NCI-H146 (cell line): ENCODE measurements at places on chromosomes 4 and X.

- DNase-seq: no peak
These were observed 2.7 kb downstream of the SLC6A8 start for GRCh38 chrX:153690466-153690865.

DNA sequence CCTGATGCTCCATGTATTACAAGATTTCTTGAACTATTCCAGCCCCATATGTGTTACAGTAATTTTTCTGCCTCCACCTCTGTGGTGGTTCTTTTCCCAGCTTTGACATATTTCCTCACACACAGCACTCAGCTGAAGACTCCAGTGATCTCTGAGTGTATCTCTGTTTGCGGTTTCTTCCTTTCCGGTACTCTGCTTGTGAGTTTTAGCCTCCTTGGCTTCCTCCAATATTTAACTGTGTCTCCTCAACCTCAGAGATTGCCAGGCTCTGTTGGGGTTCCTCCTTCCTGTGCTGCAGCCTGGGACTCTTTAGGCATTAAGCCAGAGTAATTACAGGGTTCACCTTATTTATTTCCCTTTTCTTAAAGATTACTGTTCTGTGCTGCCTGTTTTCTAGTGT is 73.2 kb downstream of the NFKB1 start:
- no peak for DNase-seq

- DNase-seq: peak; percentile 25
These were observed at the start of gene ZFP92 for GRCh38 chrX:153411255-153411987. ZFP92 (plus strand) TSS chrX:153411472; CDS start chrX:153418323, 6,851 bp downstream.

DNA sequence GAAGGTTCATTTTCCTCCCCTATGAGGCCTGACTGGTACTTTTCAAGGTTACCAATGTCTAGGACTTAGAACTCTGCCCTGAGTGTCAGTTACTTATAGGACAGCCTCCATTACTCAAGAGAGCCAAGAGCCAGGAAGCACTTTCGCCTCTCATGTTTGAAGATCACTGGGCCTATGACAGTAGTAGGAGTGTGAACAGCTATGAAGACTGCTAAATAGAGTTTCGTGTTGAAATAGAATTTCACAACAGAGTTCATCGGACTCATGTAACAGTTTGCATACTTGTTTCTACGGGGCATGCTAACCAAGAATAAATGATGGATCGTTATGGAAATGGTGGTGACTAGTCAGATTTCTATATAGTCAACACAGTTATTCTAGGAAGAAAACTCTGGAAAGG is 97.8 kb upstream of the GPC4 start:
- DNase-seq: no peak

- no peak for DNase-seq
These were observed 22.2 kb downstream of the DTHD1 start for GRCh38 chr4:36303426-36304137.

GRCh38 chr4:98385831-98386230 is 124.6 kb downstream of the RAP1GDS1 start:
- no peak for DNase-seq

GRCh38 chrX:155235891-155236290 is 19.6 kb downstream of the VBP1 start:
- no peak for DNase-seq

GRCh38 chrX:49912861-49913260 is 9.5 kb upstream of the CLCN5 start:
- DNase-seq: no peak

- no peak for DNase-seq
These were observed 540.9 kb downstream of the TRIML1 start for GRCh38 chr4:188680004-188680666.

GRCh38 chrX:107025545-107025944 is 25.5 kb upstream of the MORC4 start:
- peak; percentile 13 for DNase-seq

DNA sequence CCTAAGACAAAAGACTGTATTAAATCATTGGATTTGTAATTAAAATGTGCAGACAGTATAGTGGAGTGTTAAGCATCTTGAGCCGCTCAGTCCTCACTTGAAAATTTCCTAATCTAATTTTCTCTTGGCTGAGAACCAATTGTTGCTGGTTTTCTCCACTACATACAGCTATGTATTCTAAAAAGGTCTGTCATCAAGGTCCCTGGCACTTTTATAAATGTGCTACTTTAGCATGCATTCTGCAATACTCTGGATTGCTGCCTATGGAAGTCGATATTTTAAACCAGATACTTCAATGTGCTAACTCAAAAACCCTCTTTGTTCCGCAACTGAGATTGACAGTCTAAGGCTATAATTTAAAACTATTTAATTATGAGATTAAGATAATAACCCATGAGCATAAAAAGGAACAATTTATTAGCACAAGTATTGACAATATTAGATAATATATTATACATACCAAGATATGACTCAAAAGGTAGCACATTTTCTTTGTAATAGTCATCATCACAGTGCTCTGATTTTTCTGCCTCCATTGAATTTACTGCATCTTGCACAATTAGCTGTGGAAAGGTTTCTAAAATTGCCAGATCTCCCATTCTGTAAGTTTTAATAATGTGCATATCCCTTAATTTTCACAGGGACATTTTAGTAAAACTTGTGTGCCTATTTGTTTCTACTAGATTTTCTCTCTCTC is 815.1 kb downstream of the ADGRL3 start:
- no peak for DNase-seq

GRCh38 chr4:47526281-47526680 is 41.2 kb downstream of the ATP10D start:
- no peak for DNase-seq

- no peak for DNase-seq
These were observed 8.4 kb downstream of the TDO2 start for GRCh38 chr4:155911905-155912304.

- DNase-seq: no peak
These were observed 26.4 kb downstream of the CASP6 start for GRCh38 chr4:109676886-109677285.

DNA sequence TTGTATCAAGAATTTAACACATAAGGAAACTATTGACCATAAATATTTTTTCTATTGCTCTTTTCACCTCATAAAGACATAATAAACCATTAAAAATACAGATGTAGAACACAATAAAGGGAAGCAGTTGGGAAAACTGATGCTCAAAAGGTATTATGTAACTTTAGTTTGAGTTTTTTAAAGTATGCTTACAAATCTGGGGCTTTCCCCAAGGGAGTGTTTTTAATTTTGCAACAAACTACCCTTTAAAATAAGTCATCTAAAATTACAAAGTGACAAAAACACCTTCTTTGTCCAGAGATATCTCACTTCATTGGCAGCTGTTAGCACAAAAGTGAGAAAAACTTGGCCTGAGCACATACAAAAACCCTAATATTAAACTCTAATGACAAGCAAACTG is 55.0 kb downstream of the PRDM5 start:
- DNase-seq: no peak

DNA sequence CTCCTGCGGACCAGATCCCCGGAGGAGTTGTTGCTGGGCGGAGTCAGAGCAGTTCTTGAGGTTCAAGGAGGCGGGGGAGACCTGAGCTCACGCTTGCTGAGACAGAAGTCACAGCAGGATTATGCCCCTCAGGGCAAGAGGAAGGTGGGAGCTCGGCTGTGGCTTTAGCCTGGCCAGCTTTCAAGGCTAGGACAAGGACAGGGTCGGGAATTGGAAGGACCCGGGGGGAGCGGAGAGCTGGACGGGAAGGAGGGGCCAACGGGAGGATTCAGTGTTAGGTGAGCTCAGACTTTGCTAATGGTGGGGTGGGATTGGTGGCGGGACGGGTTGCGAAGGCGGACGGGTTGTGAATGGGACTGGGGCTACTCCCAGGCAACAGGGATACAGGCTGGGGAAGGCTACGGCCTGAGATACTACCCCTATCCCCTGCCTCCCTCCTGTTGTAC is at the start of gene RIBC1:
RIBC1 (plus strand) TSS at position 13 of the 446 bp plus-strand sequence. CDS start 3,404 bp downstream, outside the sequence.
- no peak for DNase-seq
